ENCODE measurements at places on chromosomes 5 and 9.
A peak's percentile ranks its signal among the peaks of the same experiment; 100 is the strongest.

GRCh38 chr5:165786073-165786472 lies 2280.7 kb downstream of the MAT2B start:
- no peak for DNase-seq
- no peak overlapping the region for H3K27ac ChIP-seq
- H3K27me3 ChIP-seq: no peaks in the 10 kb centered on the region
- no peak overlapping the region for H3K4me3 ChIP-seq
- H3K4me1 ChIP-seq: no peaks in the 10 kb centered on the region
- no peaks in the 10 kb centered on the region for H3K36me3 ChIP-seq

GRCh38 chr9:114691046-114691955 lies 9.3 kb upstream of the TEX48 start:
- no peaks in the 10 kb centered on the region for H3K27me3 ChIP-seq
- H3K4me1 ChIP-seq: no peaks in the 10 kb centered on the region
- no peak overlapping the region for H3K27ac ChIP-seq
- no peak overlapping the region for H3K4me3 ChIP-seq
- DNase-seq: no peak

- no peaks in the 10 kb centered on the region for H3K36me3 ChIP-seq
- no peaks in the 10 kb centered on the region for H3K27me3 ChIP-seq
- H3K27ac ChIP-seq: no peak overlapping the region
- H3K4me3 ChIP-seq: no peak overlapping the region
- peaks cover 14% of the 10 kb centered on the region for H3K4me1 ChIP-seq
- DNase-seq: no peak
Observed at GRCh38 chr5:14009575-14009974, 65.1 kb upstream of the DNAH5 start.

DNA sequence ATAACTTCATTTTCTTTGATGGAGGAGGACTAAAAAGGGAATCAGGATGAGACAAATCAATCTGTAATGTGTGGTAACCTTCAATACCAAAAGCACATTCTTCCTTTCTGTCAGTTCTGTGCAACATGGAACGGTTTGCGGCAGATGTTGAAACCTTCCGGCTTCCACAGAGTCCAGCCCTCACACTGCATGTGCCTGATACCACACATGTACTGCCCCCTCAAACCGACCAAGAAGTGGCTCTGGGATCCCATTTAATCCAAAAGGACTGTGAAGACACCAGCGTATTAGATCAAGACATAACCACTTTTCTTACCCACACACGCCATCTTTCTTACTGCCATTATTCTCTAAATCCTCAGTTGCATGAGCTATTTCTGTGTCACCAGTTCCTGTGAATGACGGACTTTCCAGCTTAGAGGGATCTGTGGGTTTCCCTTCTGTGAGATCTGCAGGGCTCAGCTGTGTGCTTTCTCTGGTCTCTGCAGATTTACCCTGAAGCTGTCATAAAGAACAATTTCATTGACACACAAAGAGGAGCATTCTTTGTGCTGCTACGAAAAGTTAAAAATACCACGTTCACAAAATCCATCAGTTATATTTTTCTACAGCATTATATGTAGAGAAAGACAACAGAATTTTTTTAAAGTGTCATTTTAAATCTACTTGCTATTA lies 25.8 kb downstream of the NSUN2 start:
- no peak overlapping the region for H3K4me3 ChIP-seq
- H3K27ac ChIP-seq: no peak overlapping the region
- H3K36me3 ChIP-seq: peaks cover 97% of the 10 kb centered on the region
- no peaks in the 10 kb centered on the region for H3K27me3 ChIP-seq
- DNase-seq: no peak
- H3K4me1 ChIP-seq: no peaks in the 10 kb centered on the region

- no peaks in the 10 kb centered on the region for H3K4me1 ChIP-seq
- H3K27me3 ChIP-seq: no peaks in the 10 kb centered on the region
- H3K27ac ChIP-seq: no peak overlapping the region
- H3K4me3 ChIP-seq: no peak overlapping the region
- no peaks in the 10 kb centered on the region for H3K36me3 ChIP-seq
Observed at GRCh38 chr5:99590806-99591205, 662.0 kb upstream of the CHD1 start.

GRCh38 chr9:125650271-125650737 lies 56.7 kb downstream of the MAPKAP1 start:
- no peaks in the 10 kb centered on the region for H3K27me3 ChIP-seq
- no peak for DNase-seq
- H3K4me3 ChIP-seq: no peak overlapping the region

- DNase-seq: no peak
- peaks cover 13% of the 10 kb centered on the region for H3K4me1 ChIP-seq
- peak overlapping the region; percentile 47 for H3K27ac ChIP-seq
- H3K27me3 ChIP-seq: no peaks in the 10 kb centered on the region
- no peak overlapping the region for H3K4me3 ChIP-seq
Observed at GRCh38 chr5:180331647-180331950, 21.5 kb downstream of the GFPT2 start.

- no peaks in the 10 kb centered on the region for H3K4me1 ChIP-seq
- H3K36me3 ChIP-seq: no peaks in the 10 kb centered on the region
- H3K4me3 ChIP-seq: no peak overlapping the region
- H3K27ac ChIP-seq: no peak overlapping the region
- H3K27me3 ChIP-seq: no peaks in the 10 kb centered on the region
Observed at GRCh38 chr9:69314547-69314946, 10.5 kb upstream of the ENTREP1 start.

GRCh38 chr9:95171001-95171400 lies 146.5 kb downstream of the FANCC start:
- no peaks in the 10 kb centered on the region for H3K27me3 ChIP-seq
- no peaks in the 10 kb centered on the region for H3K36me3 ChIP-seq
- no peaks in the 10 kb centered on the region for H3K4me1 ChIP-seq
- no peak for DNase-seq

DNA sequence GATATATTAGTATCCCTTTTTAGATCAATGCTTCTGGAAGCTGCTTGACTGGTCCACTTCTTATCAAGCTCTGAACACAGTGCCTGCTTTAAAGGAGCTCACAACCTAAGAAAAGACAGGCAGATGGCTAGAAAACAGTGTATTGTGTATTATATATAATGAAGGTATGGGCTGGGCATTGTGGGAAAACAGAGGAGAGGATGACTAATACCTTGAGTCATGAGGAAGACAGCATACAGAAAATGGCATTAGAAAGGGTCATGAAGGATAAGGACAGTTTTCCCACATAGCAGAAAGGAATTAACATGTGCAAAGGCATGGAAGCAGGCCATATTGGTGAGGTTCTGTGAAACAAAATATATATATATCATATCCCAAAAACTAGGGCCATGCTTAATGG lies 309.6 kb downstream of the MLLT3 start:
- peaks cover 5% of the 10 kb centered on the region for H3K27me3 ChIP-seq
- H3K4me3 ChIP-seq: no peak overlapping the region
- no peaks in the 10 kb centered on the region for H3K4me1 ChIP-seq

DNA sequence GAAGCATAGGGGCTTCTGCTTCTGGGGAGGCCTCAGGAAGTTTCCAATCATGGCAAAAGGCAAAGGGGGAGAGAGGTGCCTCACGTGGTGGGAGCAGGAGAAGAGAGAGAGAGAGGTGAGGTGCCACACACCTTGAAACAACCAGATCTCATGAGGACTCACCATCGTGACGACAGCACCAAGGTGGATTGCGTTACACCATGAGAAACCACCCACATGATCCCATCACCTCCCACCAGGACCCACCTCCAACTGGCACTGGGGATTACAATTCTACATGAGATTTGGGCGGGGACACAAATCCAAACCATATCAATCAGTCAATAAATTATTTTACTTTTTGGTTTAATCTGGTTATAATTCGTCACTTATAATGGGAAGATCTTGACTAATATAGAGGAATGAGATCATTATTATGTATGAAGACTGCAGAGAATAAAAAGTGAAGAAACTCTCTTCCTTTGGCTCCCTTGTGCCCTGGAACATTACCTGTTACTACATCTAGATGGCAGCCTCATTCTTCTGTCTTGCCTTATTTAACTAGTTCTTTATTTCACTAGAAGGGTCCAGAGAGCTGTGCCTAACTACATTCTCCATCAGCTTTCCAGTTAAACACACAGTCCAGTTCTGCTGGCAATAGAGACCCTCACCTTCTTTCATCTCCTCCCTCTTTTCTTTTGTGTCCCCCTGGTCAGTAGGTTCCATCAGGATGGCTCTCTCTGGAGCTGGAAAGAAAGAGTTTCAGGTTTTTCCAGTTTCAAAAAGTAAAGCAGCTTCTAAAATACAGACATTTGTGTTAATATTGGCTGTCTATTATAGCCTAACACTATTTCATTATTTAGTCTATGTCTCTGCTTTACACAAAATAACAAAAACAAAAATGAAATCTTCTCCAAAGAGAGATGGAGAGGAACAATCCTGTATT lies 21.7 kb upstream of the SPINK7 start:
- no peaks in the 10 kb centered on the region for H3K27me3 ChIP-seq
- no peak overlapping the region for H3K27ac ChIP-seq
- H3K36me3 ChIP-seq: no peaks in the 10 kb centered on the region
- no peak for DNase-seq
- no peaks in the 10 kb centered on the region for H3K4me1 ChIP-seq
- no peak overlapping the region for H3K4me3 ChIP-seq

DNA sequence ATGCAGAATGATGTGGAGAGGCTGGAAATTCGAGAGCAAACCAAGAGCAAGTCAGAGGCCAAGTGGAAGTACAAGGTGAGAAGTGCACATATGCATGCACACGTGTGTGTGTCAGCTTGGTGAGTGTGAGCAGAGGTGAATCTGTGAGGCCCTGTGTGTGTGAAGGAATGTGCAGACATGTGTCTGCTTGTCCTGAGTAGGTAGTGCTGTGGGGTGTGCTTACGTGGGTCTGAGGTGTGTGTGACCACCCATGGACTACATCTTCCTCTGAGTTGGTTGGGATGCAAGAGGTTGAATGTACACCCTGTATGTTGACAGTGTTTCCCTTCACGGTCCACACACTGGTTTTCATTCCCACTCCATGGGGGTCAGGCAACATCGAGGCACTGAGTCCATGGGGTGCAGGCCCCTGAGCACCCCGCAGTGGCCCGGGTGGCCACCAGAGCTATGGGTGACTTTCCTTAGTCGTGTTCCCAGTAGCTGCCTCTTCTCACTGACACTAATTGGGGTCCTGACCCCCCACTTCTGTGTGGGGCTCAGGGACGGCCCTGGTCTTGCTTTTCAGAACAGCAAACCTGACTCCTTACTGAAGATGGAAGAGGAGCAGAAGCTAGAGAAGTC lies 86.7 kb downstream of the PHF2 start:
- peaks cover 88% of the 10 kb centered on the region for H3K36me3 ChIP-seq
- DNase-seq: no peak
- H3K4me3 ChIP-seq: no peak overlapping the region
- H3K27me3 ChIP-seq: no peaks in the 10 kb centered on the region
- no peaks in the 10 kb centered on the region for H3K4me1 ChIP-seq
- no peak overlapping the region for H3K27ac ChIP-seq

GRCh38 chr5:92402956-92403702 lies 1020.0 kb upstream of the ARRDC3 start:
- no peaks in the 10 kb centered on the region for H3K4me1 ChIP-seq
- no peak overlapping the region for H3K27ac ChIP-seq
- H3K27me3 ChIP-seq: no peaks in the 10 kb centered on the region

DNA sequence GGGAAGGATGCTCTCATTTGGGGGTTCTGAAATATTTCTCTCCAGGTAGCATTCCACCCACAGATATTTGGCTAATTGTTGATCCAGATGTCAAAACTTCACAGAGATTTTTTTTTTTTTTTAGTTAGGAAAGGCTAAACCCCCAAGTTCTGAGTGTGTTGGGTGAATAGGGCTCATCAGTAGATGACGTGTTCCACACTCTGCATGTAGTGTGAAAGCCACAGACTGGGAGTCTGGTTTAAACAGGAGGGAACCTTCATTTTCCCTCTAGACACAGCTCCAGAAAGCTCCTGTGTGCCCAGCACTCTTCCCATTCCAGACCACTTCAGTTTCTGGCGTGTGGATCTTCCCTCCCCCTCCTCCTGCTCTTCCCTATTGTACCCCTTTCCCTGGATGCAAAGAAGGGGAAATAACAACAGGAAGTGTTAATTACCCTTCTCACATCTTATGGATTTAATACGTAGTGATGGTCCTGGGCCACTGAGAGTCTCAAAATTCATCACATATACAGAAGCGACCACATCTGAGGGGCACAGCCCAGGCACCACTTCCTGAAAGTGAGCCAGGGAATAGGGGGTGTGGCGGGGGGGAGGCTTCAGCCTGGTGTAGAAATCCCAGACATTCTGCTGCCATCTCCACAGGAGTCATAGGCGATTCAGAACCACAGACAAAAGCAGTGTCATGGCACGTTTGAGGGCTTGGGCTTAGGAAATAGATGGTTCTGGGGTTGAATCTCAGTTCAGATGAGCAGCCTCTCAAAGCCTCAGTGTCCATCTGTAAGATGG lies 65.1 kb downstream of the DAP start:
- peaks cover 7% of the 10 kb centered on the region for H3K36me3 ChIP-seq
- no peak overlapping the region for H3K27ac ChIP-seq
- H3K27me3 ChIP-seq: no peaks in the 10 kb centered on the region
- no peak for DNase-seq
- H3K4me1 ChIP-seq: no peaks in the 10 kb centered on the region

GRCh38 chr5:151255621-151256286 lies 2.8 kb downstream of the GM2A start:
- peaks cover 60% of the 10 kb centered on the region for H3K4me1 ChIP-seq
- DNase-seq: peak; percentile 20
- no peaks in the 10 kb centered on the region for H3K27me3 ChIP-seq
- peaks cover 3% of the 10 kb centered on the region for H3K36me3 ChIP-seq

DNA sequence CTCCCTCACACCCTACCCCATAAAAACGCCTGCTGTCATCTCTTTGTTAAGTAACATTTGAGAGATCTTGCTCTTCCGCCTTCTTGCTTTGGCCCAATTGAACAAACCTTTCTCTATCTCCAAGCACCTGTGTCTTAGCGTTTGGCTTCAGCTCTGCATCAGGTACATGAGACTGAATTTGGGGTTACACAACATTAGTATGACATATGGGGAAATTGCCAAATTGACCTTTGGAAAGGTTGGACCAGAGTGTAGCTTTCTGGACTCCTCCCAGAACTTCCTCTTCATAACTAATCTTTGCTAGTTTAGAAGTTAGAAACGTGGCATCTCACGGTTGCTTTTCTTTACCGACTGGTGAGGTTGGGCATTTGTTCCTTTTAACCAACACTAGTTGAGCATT lies 3.5 kb upstream of the EXOSC3 start:
- no peak for DNase-seq
- H3K4me1 ChIP-seq: peaks cover 18% of the 10 kb centered on the region
- no peak overlapping the region for H3K4me3 ChIP-seq
- H3K36me3 ChIP-seq: no peaks in the 10 kb centered on the region
- H3K27me3 ChIP-seq: peaks cover 7% of the 10 kb centered on the region

DNA sequence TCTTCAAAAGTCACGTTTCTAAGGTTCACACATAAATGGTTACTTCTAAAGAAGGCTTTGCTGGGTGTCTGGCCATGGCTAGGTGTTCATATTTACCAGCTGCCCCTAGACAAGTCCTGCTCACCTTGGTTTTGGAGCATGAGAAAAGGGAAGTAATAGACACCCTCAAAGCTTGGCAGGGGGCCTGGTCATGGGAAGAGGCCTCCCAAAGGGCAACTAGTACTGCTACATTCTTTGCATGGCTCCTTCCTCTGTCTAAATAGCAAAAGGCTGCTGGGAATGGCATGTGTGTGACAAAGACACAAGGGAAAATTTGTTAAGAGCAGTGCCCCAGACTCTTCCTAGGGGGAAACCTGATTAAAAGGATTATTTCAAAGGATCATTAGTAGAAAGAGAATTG lies 93.4 kb downstream of the NRG2 start:
- H3K4me3 ChIP-seq: no peak overlapping the region
- DNase-seq: no peak
- peaks cover 5% of the 10 kb centered on the region for H3K4me1 ChIP-seq
- H3K36me3 ChIP-seq: no peaks in the 10 kb centered on the region
- no peaks in the 10 kb centered on the region for H3K27me3 ChIP-seq

GRCh38 chr9:112265391-112265790 lies 68.0 kb downstream of the PTBP3 start:
- H3K27me3 ChIP-seq: no peaks in the 10 kb centered on the region
- no peaks in the 10 kb centered on the region for H3K4me1 ChIP-seq
- no peak overlapping the region for H3K4me3 ChIP-seq
- H3K36me3 ChIP-seq: peaks cover 12% of the 10 kb centered on the region
- no peak overlapping the region for H3K27ac ChIP-seq
- DNase-seq: no peak
